ENCODE measurements at places on chromosomes 3 and 15.

DNA sequence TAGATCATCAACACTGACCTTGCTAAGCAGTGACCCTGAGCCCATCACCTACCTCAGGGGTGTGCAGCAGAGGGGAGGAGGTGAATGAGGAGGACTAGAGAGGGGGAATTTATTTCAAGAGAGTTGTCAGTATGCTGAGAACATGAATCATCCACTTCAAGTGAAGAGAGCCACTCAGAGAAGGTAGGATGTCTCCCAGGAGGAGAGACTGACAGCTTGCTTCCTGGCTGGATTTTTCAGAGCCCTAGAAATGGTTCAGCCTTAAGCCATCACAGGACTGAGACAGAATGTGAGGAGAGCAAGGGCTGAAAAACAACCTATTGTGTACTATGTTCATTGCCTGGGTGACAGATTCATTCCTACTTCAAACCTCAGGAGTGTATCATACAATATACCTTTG is 34.8 kb downstream of the CCNL1 start:
- no peak for DNase-seq

GRCh38 chr3:133361435-133361834 is 38.4 kb upstream of the BFSP2 start:
- DNase-seq: no peak

- peak; percentile 89 for DNase-seq
Observed at GRCh38 chr3:49133226-49133951, 539 bp upstream of the LAMB2 start.

DNA sequence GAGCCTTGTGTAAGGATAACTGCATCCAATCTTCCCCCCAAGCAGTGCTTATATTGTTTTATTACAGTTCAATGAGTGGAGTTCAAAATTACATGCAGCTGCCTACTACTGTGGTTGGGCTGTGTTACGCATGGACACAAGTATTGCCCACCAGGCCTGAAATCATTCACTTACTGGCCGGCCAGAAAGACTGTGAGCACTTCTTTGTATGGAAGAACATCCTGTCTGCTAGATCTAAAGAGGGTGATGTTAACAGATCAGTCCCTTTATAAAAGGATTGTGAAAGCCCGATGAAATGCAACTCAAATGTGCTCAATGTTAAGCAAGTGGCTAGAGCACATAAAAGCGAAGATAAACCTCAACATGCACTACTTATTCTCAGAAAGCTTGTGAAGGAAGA is 132.5 kb downstream of the FOXP1 start:
- DNase-seq: no peak

GRCh38 chr3:148420242-148420641 is 277.5 kb upstream of the AGTR1 start:
- DNase-seq: no peak

DNA sequence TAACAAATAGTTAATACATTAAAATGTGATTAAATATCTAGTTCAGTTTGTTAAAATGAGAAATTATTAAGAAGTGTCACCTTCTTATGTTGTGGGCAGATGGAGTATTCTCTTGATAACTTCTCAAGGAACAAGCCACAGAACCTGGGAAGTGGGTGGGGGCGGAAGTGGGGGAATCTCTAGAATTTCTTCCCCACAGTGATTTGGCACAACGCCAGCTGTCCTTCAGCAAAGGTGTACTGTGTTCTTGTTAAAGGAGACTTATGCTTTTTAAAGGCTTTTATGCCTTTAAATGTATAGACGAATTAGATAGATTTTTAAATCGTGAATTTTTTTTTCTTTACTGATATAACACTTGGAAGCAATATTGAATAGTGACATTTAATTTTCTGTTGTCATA is 42.4 kb downstream of the SEC22A start:
- DNase-seq: no peak

DNA sequence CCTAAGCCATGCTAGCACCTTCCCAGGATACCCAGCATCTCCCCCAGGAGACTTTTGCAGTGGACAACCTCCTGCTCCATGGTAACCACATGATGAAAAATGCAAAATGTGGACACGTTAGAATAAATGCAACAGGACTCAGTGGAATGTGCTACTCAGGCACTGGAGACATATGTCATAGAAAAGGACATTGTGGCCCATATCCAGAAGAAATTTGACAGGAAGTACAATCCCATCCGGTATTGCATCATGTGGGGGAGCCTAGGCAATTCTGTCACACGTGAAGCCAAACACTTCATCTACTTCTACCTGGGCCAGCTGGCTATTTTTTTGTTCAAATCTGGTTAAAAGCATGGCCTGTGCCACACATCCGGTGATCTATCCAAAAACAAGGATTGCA is 227.2 kb upstream of the GPR149 start:
- no peak for DNase-seq

Data from ecto neural progenitor cell (in vitro differentiated cells).